ENCODE measurements at places on chromosomes 6 and 20.
A peak's percentile ranks its signal among the peaks of the same experiment; 100 is the strongest.

DNA sequence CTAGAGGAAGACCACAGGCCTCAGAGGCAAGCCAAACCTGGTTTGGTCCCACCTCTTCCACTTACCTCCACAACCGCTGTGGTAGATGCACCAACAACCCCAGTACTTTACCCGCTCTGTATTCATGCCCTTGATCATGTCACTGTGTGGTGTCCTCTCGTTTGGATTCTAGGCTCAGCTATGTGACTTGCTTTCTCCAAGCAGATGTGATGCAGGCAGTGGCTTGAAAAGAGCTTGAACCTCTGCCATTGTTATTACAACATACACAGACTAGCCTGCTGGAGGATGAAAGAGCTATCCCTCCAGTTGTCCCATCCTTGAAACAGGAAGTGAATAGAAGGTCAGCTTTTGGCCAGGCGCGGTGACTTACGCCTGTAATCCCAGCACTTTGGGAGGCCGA, 147.7 kb downstream of the ZNF217 start:
- DNase-seq: no peak

DNA sequence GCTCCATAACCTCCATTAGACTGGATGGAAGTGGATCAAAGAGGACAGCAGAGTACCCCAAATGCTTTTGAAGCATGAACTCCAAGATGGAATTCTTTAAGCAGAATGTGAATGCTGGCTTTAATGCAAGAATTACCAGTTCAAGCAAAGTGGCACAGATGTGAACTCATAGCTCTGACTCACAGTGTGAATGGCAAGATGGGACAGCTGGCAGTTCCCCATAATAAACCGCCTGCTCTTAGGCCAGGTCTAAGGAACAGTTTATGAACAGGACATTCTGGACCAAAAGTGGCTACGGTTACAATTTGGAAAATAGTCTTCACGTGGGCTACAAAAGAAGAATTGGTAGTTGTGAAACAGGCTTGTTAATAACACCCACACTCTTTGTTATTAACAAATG, 76.5 kb downstream of the SPTLC3 start:
- no peak for DNase-seq

- no peak for DNase-seq
Measured at GRCh38 chr20:62487561-62488354, 12.0 kb upstream of the GATA5 start.

- DNase-seq: no peak
Measured at GRCh38 chr6:11307226-11307625, 74.8 kb upstream of the NEDD9 start.

DNA sequence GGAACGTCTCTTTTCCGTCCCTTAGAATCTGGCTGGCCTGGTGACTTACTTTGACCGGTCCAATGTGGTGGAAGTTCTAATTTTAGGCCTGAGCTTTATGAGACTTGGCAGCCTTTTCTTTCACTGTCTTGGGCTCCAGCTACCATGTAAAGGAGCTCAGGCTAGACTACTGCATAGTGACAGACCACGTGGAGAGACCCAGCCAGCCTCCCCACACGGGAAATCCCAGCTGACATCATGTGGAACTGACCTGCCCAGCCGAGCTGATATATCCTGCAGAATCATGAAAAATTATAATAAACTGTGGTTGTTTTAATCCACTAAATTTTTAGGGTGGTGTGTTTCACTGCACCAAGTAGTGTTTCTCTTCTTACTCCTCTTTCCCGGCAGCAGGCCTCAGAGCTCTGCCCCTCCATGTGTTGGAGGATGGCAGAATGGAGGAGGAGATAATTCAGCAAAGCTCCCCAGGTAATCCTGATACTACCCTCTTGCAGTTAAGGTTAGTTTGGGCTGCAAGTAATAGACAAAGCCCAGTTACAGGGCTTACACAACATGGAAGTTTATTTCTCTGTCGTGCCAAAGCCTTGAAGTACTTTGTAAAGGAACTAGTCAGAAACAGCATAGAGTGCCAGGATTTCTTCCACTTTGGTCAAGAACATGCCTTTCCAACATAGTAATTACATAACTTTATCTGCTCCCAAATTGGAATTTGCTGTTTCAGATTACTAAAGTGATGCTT, 87.5 kb downstream of the SH3BGRL2 start:
- no peak for DNase-seq

- DNase-seq: peak; percentile 53
Measured at GRCh38 chr6:37860226-37860839, 40.8 kb downstream of the ZFAND3 start.

DNA sequence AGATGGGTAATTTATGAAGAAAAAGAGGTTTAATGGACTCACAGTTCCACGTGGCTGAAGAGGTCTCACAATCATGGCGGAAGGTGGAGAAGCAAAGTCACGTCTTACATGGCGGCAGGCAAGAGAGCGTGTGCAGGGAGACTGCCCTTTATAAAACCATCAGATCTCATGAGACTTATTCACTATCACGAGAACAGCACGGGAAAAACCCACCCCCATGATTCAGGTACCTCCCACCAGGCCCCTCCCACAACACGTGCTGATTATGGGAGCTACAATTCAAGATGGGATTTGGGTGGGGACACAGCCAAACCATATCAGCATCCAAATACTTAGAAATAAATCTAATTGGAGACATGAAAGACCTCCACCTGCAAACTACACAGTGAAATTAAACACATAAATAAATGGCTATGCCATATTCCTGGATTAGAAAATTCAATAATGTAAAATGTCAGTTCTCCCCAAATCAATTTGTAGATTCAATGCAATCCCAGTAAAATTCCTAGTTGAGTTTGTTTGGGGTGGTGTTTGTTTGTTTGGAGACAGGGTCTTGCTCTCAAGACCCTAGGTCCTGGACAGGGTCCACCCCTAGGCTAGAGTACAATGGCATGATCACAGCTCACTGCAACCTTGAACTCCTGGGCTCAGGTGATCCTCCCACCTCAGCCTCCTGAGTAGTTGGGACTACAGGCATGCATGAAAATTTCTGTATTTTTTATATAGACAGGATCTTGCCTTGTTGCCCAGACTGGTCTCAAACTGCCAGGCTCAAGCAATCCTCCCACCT, 101.6 kb downstream of the TAF4 start:
- DNase-seq: no peak

DNA sequence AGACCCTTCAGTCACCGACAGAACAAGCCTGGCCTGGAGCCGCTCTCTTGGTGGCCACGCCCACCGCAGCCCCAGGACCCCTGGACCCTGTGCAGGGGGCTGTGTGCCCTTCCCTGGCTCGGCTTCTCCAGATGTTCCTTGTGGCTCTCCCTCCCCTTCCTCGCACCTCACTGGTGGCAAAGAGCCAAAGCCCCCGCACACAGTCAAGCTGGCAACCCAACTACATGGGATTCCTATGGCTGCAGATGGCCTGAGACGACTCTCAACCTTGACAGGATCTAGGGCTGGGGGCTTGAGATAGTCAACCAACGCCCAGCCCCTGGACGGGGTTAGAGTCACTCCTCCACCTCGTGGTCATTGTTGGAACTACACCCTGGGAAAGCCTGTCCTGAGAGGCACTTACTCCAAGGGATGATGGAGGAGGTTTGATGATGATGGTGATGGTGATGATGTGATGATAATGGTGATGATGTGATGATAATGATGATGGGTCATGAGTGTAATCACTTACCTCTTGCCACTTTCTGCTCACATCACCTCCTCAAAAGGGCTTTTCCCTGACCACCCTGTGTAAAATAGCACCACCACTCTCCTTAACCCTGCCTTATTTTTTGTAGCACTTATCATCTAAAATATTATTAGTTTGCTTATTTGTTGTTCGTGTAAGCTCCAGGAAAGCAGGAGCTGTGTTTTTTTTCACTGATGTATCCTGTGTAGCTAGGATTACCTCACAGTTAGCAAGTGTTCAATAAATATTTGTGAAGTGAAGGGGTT, 278.4 kb downstream of the LRFN2 start:
- DNase-seq: peak; percentile 69

DNA sequence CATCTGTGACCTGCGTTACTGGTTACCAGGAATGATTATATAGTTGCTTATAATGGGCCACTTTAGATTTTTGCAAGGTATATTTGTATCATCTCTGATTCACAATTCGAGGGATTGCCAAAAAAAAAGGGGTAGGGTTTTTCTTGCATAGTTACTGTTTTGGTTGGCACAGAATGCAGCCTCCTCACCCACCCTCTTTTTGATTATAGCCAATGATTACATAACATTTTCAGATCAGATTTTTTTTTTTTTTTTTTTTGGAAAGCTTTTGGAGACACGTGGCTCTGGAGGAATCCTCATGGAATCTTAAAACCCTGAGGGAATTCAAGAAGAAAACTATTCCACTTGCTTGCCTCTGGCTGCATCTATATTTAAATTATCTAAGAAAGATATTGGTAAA, 53.7 kb downstream of the UST start:
- DNase-seq: no peak

DNA sequence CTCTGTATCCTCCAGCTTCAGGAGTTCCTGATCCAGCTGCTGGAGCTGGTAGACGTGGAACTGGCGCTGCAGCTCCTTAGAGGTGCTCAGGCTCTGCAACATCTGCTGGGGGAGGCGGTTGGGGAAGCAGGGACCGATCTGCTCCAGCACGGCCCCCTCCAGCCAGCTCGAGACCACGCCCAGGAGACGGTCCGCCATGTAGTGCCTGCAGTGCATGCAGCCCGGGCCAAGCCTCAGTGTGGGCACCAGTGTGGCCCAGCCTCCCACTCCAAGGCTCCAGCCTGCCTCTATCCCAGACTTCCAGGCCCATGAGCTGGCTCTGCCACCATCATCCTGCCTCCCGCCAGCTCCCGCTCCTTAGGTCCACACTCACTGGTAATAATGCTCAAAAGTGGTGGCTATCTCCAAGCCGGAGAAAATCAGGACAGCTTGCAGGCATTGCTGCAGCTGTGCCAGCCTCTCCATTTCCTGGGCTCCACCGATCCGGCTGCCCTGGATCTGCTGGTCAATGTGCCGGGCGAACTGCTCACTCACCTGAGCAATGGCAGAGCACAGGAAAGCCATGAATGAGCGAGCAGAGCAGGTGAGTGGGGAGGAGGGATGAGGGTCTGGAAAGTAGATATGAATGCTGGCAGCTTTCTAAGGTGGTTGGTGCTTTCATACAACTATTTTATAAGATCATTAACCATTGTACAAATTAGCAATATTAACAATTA, 13.0 kb downstream of the CUL7 start:
- DNase-seq: no peak

DNA sequence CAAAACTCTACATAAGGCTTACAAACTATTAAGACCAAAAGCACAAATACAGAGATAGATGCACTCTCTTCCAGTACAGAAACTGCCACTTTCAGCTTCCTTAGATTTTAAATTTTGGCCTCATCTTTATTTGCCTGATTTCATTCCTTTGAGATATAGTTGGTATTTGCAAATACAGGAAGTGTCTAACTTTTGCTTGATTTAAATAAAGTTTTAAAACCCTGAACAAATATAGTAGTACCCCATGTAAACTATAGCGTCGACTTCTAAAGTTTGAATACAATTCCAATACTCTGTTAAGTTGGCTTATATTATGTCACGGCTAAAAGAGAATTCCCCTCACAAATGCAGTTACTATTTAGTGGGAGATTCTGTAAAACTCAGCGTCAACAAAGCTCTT, 1.2 kb upstream of the CLDN20 start:
- DNase-seq: no peak

DNA sequence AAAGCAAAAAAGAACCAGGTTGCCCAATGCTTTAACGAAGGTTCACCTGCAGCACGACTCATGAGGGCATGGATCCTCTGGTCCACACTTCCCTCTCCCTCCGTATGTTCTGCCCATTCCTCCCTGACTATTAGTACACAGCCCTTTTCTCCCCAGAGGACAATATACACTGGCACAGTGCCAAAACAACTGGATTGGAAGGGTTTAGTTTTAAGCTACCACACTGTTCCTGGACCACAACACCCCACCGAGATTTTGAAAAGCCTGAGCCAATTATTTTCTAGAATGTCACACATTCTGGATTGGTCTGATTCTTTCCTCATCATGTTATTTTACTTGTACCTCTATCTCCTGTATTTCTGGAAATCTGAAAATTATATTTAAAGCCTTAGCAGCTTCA, 2.9 kb upstream of the AKAP7 start:
- DNase-seq: no peak

GRCh38 chr6:19538096-19538495, 299.1 kb upstream of the ID4 start:
- DNase-seq: no peak

DNA sequence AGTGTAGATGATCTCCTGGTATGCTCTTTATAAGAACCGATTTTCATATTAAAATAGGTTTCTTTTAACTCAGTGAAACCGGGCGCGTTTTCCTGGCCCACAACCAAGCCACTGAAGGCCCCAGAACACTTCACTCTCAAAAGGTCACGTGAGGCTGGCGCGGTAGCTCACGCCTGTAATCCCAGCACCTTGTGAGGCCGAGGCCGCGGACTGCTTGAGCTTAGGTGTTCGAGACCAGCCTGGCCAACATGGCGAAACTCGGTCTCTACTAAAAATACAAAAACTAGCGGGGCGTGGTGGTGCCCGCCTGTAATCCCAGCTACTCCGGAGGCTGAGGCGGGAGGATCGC, 402 bp upstream of the TAF8 start:
- DNase-seq: no peak

DNA sequence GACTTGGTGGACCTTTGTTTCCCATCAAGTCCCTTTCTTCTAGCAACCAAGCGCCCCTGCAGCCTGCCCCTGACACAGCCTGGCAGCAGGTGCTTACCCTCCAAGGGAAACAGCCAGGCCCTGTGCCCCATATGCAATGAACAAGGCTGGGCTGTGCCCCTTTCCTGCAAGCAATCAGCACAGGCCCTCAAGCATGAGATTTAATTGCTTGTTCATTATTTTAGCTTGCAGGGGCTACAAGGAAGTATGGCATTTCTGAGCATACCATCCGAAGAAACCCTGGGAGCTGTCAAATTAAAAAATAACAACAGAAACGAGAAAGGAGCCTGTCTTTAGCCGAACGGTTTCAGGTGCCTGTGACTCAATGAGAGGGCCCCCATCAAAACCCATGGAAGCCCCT, 522.9 kb upstream of the ARID1B start:
- no peak for DNase-seq

DNA sequence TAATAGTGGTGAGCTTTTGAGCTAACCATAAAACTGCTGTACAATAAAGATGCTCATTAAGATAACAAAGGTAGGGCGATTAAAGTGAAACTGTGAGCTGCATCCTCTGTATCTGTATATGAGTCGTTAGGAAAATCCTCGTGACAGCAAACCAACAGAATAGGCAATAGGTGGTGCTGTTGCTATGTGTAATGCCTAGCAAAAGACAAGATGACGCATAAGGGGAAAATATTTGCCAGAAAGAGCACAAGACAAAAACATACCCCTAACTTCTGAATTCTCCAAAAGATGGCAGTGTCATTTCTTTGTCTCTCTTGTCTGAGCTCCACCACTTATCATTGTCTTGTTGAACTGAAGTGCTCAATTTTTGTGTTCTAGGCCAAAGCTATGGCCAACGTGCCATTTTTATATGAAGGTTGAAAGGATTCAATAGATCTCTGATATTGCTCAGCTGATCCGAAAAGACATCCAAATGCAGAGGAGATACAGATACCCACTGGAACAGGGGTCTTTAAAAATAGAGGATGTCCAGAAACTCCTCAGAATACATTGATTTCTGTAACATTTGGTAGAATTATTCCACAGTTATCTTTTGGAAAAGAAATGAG, 56.3 kb upstream of the ANKEF1 start:
- peak; percentile 96 for DNase-seq
